ENCODE measurements at places on chromosomes 12 and 14.

- no peak for DNase-seq
Measured at GRCh38 chr12:113228394-113229028, 7.2 kb downstream of the TPCN1 start.

DNA sequence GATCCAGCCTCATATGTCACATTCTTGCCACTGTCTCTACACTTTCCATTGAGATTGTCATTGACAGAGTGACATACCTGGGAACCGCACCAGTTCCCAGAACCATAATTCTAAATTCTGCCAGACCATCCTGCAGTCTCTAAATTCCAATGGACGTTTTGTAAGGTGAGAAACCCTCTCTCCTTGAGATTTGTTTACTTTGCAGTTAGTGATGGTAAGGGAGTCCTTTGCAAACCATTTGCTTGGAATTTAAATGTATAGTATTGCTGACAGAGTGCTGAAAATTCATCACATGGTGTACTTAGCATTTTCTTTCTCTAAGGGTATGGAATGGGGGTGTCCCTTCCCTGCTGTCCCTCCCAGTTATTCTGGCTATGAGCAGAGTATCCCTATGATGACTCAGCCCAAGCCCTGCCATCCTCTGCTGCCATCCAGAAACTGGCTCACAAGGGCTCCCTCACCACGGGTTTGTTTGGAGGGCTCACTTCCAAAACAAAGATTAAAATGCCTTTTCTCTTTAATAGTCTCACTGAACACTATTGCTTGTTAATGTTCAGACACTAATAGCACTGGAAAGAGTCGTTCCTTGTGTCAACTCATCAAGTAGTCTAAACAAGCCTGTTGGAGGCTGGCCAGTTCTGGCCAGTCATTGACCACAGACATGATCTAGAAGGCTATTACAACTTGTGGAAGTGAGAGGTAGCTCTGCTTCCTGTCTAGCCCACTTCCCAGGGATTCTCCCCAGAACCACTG is 129.0 kb upstream of the HMGA2 start:
- peak; percentile 65 for DNase-seq

GRCh38 chr12:121391619-121392324 is 8.1 kb upstream of the RNF34 start:
- DNase-seq, result peak; percentile 53

- DNase-seq, result peak; percentile 41
Measured at GRCh38 chr12:131085125-131085815, 131.6 kb downstream of the ADGRD1 start.

DNA sequence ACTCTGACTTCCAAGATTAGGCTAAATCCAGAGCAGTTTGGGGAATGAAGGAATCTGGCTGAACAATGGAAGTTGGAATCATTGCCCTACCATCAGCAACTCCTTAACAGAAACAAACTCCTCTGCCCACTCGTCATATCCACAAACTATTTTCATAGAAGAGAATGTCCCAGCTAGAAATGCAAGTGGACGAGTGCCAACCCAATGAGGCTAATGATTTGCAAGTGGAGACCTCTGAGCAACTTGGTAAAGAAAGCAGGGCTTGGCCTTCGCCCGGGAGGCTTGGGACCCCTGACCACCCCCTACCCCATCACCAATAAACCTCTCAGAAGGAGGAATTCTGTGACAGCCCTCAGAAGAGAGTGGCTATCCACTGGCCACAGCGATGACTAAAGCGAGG is 40.0 kb upstream of the DDX11 start:
- DNase-seq, result no peak

- DNase-seq, result no peak
Measured at GRCh38 chr14:62645649-62646048, 399.6 kb downstream of the KCNH5 start.

Measured in lower lobe of right lung (tissue), 2 donors.